ENCODE measurements at places on chromosomes 1 and 21.
A peak's percentile ranks its signal among the peaks of the same experiment; 100 is the strongest.

DNA sequence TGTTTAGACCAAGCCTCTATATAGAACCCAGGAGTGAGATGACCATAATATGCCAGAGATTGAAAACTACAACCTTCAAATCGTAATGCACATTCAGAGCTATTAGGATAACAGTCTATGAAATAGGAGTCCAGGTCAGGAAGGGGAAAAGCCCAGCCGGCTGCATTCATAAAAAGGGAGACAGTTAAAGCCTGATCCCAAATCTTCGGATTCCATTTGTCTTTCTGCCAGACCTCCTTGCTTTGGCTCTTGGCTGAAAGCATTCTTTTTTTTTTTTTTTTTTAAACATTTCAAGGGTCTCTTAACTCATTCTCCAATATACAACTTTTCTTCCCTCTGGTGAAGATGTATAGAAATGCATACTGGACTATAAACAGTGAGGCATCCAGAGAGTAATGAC lies 81.1 kb downstream of the NTPCR start:
- DNase-seq = no peak

- no peak for DNase-seq
Observed at GRCh38 chr1:59328353-59328752, 31.5 kb downstream of the FGGY start.

- peak; percentile 40 for DNase-seq
Observed at GRCh38 chr1:109239409-109240068, 9.8 kb upstream of the CELSR2 start.

- peak; percentile 19 for DNase-seq
Observed at GRCh38 chr1:108722292-108722691, 9.6 kb downstream of the FNDC7 start.

DNA sequence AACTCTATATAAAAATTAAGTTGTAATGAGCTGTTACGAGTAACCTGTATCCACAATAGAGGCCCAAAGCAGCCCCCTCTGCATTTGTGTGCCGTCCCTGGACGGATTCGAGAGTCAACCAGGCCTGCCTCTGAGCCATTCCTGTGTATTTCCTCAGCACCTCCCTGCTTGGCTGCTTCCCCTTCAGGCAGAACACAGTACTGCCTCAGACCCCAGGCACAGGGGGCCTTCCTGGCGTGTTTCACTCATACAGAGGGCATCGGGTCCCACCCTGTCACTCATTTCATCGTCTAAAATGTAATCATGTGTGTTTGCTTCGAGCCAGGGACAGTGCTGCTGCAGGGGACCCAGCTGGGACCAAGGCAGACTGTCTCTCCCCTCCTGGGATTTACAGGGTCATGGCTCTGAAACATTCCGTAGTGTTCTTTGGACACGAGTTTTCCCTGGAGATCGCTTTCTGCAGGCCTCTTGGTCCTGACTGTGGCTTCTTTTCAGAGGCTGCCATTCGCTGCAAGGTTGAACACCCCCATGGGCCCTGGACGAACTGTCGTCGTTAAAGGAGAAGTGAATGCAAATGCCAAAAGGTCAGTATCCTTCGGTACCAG lies 19.4 kb downstream of the LGALS8 start:
- no peak for DNase-seq

DNA sequence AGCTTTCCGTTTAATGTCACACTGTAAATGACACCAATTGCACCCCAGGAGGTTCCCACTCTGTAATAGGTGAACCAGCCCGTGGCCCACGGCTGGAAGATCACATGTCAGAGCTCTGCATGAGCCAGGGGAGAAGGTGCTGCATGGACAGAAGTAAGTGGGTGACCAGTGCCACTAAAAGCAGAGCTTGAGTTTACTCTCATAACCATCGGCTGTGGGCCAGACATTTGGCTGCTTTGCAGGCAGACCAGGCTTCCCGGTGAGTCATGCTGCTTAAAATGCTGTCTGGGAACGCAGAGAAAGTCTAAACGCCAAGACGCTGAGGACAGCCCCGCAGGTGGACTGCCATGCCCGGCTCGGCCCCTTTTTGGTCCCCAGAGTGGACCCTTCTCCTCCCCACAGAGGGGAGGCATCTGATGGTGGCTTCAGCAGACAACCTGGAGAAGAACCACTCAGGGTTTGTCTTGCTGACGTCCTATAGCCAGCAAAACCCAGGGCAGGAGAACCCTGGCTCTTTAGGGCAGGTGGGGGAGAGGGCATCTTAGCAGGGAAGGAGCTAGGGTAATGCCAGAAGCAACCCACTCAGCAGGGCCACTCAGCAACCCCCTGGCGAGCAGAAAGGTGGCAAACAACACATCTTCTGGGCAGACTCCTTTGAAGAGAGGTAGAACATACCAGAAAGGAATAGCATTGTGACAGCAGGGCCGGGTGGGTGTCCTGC lies 7.3 kb downstream of the KIAA2013 start:
- DNase-seq = no peak

GRCh38 chr1:176691251-176692228 lies 228.6 kb downstream of the PAPPA2 start:
- DNase-seq = peak; percentile 94

- DNase-seq = no peak
Observed at GRCh38 chr21:42332557-42333317, 17.5 kb upstream of the TFF3 start.

- no peak for DNase-seq
Observed at GRCh38 chr1:29062157-29062942, 61.4 kb downstream of the TMEM200B start.

DNA sequence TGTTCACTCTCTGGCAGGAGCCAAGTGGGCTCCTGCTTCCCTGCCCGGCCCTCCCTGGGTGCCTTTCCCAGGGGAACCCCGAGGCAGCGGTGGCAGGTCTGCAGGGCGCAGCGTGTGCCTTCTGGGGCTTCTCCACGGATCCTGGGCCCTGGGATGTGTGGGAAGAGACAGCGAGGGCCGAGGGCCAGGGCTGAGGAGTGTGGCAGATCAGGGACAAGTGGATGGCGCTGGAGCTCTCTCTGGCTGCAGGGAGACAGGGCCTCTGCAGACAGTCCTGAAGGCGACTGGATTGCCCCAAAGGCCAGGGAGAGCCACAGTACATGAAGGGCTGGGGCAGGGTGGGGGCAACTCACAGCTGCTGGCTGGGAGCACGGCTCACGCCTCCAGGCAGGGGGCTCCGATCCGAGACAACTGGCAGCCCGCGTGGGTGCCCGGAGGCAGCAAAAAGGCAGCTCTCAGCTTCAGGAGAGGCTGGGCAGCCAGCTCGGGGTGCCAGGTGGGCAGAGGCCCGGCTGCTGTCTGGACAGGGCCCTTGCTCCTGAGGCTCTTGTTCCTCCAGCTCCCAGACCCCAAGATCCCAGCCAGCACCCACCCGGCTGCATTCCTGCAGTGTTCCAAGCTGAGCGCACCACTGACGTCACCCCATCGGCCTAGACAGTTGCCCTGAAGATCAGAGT lies 16.0 kb downstream of the MORN1 start:
- no peak for DNase-seq

- peak; percentile 40 for DNase-seq
Observed at GRCh38 chr21:44802396-44803153, 955 bp upstream of the UBE2G2 start.

GRCh38 chr21:14677013-14677412 lies 130.9 kb upstream of the SAMSN1 start:
- DNase-seq = no peak

DNA sequence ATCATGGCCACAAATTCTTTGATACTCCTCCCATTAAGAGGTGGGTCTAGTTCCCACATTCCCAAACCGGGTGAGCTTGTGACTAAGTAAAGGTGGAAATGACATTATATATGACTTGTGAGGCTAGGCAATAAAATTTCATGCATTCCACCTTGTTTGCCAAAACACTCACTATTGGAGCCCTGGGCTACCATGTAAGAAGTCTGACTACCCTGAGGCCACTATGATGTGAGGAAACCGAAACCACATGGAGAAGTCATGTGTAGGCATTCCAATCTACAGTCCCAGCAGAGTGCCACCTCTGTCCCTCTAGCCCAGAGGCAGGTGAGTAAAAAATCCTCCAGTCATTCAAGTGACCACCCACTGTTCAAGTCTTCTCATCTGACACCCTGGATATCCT lies 17.9 kb upstream of the SMG7 start:
- peak; percentile 18 for DNase-seq

GRCh38 chr1:38052750-38053415 lies 6.3 kb upstream of the POU3F1 start:
- peak; percentile 63 for DNase-seq

DNA sequence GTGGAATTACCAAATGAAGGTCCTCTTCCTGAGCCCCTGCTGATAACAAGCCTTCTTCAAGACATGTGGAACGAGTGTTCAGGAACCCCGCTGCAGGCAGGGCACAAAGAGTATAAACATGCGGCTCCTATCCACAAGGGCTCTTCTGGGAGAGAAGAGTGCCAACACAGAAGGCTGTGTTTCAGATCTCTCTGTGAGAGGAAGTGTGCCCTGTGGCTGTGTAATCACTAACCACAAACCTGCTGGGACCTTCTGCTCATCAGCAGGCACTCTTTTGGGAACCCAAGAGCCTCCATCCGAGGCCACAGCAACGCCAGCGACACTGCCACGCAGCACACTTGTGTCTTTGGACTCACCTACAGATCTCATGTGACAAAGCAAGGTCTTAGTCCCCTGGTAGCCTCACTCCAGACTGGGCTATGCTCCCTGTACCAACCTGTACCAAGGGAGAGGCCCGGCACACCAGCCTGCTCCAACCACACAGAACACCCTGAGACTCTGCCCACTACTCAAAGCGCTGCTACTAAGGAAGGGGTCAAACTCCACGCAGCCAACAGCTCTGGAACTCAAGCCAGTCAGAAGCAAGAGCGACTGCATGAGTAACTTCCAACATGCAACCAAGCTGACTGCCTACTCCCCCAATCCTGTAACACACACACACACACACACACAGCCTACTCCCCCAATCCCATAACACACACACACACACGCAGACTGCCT lies 7.8 kb downstream of the PTTG1IP start:
- DNase-seq = peak; percentile 80

DNA sequence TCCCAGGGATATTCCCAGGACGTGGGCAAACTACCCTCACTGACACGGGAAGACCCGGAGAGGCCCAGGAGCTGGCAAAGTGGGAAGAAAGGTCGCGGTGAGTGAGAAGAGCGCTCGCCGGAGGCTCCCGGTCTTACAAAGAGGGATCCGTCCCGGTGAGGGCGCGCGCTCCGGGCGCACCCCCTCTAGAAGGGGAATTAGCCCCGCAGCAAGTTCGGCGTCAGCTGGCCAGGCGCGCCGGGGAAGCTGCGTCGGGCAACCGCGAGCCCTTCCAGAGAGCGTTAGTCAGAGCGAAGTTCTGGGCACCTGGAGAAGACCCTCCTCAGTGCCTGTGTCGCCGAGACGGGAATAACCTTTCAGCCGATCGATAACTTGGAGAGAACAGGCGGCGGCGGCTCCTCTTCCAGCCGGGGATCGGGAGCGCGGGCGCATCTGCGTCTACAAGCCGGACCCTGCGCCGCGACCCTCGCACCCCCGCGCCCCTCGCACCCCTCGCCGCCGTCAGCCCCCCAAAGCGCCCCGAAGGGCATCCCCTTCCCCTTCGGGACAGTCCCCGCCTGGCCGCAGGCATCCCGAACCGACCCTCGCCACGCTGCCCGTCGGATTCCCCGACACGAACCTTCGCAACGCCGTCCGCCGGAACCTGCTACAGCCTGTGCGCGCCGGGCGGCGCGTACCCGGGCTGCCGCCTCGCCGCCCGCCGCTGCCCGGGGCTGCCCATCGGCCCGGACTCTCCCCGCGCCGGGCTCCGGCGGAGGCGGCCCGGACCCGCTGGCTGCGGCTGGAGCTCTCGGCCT lies 485 bp downstream of the SIPA1L2 start:
- peak; percentile 35 for DNase-seq
